ENCODE measurements at places on chromosomes 1 and 21. TPM values are rescaled to one million over a fixed set of nuclear protein-coding genes. Genes with fewer than 3 reads are reported as not detected.

- DNase-seq: no peak
Measured at GRCh38 chr1:41174170-41174569, 67.9 kb downstream of the SCMH1 start.

DNA sequence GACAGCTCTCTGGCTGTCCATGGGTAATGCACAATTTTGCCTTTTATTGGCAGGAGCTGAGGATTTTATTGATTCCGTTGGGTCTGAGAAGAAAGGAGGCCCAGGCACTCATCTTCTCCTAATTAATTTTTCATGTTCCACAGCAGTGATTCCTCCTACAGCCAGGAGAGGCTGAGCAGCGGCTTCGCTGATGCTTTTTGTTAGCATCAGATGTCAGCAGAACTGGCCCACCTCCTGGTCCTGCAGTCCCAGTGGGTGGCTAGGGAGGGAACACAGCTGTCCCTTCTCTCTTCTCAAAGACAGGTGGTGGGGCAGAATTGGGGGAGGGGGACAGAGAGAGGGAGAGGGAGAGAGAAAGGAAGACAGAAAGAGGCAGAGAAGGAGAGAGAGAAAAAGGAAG, 5.7 kb downstream of the MT1HL1 start:
- no peak for DNase-seq

GRCh38 chr1:113507552-113508214, 117.4 kb downstream of the MAGI3 start:
- DNase-seq: no peak

Gene PYGO2
- 25.6 TPM for total RNA-seq

GRCh38 chr1:180954801-180955165, 42.1 kb downstream of the KIAA1614 start:
- DNase-seq: no peak

GRCh38 chr1:94951509-94952208, 24.7 kb upstream of the CNN3 start:
- no peak for DNase-seq

DNA sequence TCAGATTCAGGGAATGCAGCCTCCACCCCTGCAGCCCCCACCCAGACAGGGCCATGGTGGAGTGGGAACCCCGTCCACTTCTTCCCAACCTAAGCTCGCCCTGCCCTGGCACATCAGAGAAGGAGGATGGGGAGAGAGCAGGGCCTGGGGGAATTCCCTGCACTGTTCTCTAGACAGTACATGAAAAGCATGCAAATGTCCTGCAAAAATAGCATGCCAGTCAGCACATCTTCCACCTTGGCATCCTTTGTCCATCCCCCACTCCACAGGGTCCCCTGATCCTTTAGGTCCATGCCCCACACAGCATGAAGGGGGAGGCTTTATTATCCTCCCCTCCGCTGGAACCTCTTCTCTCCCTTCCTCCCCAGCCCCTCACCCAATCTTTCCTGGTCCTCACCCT, 35.0 kb upstream of the RD3 start:
- DNase-seq: peak; percentile 44

DNA sequence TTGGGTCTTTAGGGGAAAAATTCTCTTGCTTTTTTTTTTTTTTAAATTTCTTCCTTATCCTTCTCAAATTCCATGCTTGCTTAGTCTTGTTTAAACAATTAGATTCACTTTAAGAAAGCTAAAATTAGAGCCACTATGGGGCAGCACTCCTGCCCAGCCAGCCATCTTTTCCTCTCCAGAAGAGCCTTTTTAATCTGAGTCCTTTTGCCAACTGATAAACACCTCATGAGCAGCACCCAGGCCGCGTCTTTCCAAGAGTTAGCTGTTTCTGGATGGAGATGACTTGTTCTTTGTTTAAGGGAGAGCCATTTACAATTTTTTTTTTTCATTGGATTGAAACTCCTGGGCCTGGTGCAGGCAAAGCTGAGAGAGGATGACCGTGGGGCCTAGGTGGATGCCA, 53.3 kb upstream of the TSPAN2 start:
- no peak for DNase-seq

Gene PSMB4
- total RNA-seq: 315 TPM

Gene HAO2
- not detected for total RNA-seq

DNA sequence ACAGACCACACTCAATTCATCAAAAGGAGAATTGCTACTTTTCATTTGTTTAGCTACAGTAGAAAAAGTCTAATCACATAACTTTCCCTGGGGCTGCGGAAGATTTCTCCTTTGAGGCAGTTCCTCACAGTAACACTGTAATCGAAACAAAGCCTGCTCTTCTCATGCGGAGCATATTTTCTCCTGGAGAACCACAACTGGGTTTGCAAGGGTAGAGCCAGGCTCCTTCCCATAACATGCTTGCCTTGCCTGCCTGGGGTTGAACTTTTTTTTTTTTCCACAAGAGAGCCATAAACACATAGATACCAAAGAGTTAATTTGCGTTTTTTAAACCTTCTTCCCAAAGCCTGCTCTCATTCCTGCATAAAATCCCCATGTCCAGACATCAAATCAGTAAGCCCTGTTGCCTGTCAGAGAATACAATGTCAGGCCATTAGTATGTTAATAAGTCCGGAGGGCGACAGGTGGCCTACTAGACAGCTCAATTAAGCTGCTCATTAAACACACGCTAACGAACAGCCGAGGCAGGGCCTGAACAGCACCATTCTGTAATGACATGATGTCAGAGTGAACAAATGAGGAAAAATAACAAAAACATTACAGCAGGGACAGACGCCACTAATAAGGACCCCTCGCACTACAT, 107.1 kb upstream of the OLIG2 start:
- DNase-seq: no peak
